Spleen (tissue), 13 donors: ENCODE measurements at places on chromosomes 2 and 18. TPM values are rescaled to one million over a fixed set of nuclear protein-coding genes. Genes with fewer than 3 reads are reported as not detected.
A peak's percentile ranks its signal among the peaks of the same experiment; 100 is the strongest.

Gene KCNF1
- 0.16 TPM for polyA plus RNA-seq

- no peak for DNase-seq
These were observed 263.8 kb upstream of the CDH19 start for GRCh38 chr18:66867653-66868052.

Gene PID1
- 5.2 TPM for polyA plus RNA-seq

Gene NAT8
- 0.14 TPM for polyA plus RNA-seq

DNA sequence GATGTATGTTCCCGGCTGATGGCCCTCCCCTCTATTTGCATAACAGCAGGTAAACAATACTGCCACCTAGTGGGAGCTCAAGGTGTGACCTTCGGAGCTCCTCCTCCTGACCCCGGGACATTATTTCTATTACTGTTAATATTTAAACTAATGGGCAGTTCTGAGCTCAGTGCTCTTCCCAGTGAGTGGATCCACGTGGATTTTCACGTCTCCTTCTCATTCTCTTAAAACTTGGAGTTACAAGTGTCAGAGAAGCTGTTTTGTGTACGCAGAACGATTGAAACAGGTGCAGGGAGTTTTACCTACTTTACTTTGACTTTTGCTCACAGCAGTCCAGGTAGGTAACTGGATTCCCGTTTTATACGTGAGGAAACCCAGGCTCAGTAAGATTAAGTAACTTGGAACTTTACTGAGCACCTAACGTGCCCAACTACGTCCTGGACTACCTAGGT is 127.3 kb downstream of the PRKCE start:
- no peak for DNase-seq

DNA sequence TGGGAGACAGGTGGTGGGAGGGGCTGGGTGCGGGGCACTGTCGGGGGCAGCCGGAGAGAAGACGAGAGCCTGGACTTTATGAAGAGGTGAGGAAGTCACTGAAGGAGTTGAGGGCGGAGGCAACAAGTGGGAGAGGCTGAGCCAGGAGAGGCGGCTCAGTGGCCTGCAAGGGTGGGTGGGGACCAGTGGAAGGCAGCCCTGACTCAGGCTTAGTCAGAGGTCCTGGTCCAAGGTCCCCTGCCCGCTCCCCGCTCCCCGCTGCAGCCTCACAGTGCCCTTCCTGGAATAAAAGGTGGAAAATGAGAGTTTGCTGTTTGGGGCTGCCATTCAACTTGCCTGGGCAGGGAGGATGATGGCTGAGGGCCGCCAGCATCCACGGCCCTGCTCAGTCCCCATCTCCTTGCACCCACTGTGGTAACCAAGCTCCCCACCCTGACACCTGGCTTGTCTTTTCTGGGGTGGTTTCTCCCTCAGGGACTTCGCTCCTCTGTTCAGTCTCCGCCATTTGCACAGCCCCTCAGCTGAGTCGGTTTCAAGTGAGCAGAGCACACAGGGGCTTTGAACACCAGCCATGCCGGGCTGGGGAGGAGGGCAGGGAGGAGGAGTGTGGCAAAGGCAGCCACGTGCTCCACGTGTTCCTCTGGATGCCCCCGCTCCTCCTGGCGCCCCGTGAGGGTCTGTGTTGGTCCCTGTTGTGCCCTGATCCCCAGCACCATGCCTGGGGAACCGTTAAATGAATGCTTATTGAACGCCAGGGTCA is 13.7 kb upstream of the RALB start:
- peak; percentile 78 for DNase-seq

GRCh38 chr2:79734518-79734917 is 221.7 kb downstream of the CTNNA2 start:
- no peak for DNase-seq

GRCh38 chr18:51074605-51075004 is 44.6 kb downstream of the SMAD4 start:
- no peak for DNase-seq

Gene ACVR1C
- polyA plus RNA-seq, result 0.09 TPM
